ENCODE measurements at places on chromosomes 7 and 10. TPM values are rescaled to one million over a fixed set of nuclear protein-coding genes. Genes with fewer than 3 reads are reported as not detected.

The MGMT gene
- total RNA-seq: 18.2 TPM

The C7orf57 gene
- not detected for total RNA-seq

The NCF1 gene
- 2.7 TPM for total RNA-seq

The THSD7A gene
- total RNA-seq: 2.3 TPM

The FKBP6 gene
- total RNA-seq: not detected

The POU6F2 gene
- total RNA-seq: 1.3 TPM

The BCL7B gene
- 56.8 TPM for total RNA-seq

DNA sequence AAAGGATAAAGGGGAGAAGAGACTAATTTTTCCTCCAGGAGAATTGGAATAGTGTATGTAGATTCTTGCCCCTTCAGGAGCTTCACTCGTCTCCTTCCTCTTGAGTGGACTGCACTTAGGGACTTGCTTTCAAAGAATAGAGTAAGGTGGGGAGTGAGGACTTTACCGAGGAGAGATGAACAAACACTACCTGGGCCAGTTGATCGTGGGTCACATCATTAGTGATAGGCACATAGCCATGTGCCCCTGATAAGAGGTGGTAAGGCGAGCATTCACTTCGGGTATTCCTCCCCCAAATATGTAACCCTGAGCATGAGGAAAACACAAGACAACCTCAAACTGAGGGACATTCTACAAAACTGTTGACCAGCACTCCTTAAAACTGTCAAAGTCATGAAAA is 14.6 kb upstream of the KIFBP start:
- no peak for DNase-seq

- DNase-seq: no peak
These were observed 44.9 kb upstream of the MYL10 start for GRCh38 chr7:101673951-101674350.

GRCh38 chr10:6423413-6424170 is 156.5 kb downstream of the PRKCQ start:
- no peak for DNase-seq

DNA sequence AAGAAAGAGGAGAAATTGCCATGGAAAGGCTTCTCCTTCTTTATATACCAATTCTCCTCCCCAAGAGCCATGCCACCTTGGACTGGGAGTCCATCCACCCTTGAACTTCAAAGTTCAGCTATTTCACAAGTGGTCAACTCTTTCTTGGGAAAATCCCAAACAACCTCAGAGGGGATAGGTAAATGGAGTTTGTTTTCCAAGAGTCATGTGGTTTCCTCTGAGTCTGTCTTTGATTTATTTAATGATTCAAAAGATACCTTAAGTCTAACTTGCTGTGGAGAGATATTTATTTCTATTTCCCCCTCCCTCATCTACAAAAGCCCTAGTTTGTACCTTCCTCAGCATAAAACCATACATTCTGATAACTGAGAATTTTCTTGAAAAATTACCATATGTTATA is 758.6 kb upstream of the IGFBP3 start:
- no peak for DNase-seq

- no peak for DNase-seq
These were observed 66.2 kb downstream of the SH3PXD2A start for GRCh38 chr10:103789161-103789560.

- DNase-seq: peak; percentile 6
These were observed 45.9 kb upstream of the ANTXRL start for GRCh38 chr10:46240684-46241565.

- DNase-seq: no peak
These were observed 10.8 kb upstream of the SLC25A28 start for GRCh38 chr10:99630991-99631390.

GRCh38 chr7:32427769-32428291 is 62.4 kb downstream of the LSM5 start:
- DNase-seq: peak; percentile 65

- DNase-seq: no peak
These were observed 1025.6 kb upstream of the C7orf33 start for GRCh38 chr7:147564786-147565476.

DNA sequence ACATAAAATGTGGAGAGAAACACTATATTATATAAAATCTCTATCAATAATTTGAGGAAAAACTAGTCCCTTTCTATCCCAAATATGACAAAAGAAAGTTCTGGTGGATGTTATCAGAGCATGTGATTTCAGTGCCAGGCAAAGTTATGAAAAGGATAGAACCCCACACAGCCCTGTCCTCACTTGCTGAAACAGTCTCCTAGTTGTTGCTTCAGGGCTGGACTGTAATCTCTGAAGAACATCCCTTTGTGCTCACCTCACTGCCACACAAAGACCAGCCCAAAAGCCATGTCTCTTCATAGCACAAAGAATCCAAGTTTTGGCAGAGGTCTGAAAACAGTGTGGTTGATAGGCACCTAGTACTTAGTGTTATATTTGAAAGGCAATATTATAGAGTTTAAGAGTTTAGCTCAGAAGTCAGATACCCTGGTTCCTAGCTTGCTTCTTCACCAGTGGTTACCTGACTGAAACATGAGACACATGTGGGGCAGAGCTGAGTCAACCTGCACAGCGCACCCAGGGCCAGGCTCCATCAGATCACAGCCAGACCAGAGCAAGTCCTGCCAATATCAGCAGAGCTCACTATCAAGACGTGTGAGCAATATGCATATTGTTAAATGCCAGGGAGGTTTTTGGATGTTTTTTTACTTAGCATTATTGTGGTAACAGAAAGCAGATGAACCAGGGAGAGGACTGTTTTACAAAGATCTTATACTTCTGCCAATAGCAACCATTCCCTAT is 25.0 kb downstream of the CYP3A7 start:
- DNase-seq: no peak

DNA sequence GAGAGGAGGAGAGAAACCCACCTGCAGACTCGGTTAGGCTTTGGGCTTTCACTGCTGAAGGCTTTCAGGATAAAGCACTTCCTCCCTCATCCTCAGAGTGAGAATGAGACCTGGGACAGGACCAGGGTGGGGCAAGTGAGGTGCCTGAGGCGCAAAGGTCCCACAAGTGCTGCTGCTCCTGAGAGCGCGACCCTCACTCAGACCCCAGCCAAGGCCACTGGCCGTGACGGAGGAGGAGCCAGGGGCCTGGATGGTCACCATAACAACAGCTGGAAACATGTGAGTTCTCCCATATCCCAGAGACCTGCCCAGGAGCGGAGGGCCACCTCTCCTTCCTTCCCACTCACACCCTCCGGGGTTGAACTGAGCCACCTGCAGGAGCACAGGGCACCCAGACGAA is 46.9 kb upstream of the MKRN1 start:
- DNase-seq: no peak

- no peak for DNase-seq
These were observed 69.1 kb downstream of the MEST start for GRCh38 chr7:130560972-130561371.

DNA sequence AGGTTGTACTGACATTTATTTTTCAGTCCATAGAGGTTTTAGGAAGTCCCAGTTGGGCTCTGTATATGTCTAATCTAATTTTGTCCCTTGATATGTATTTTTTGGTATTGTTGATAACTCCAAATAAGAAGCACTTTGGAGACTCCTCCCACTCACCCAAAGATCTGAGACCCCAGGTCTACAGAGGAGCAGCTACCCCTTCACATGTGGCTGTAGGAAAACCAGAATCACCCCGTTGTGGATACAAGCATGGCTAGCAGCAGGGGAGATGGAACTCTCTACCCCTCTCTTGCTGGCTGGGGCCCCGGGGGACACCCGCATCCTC is 9.4 kb downstream of the HHEX start:
- no peak for DNase-seq

DNA sequence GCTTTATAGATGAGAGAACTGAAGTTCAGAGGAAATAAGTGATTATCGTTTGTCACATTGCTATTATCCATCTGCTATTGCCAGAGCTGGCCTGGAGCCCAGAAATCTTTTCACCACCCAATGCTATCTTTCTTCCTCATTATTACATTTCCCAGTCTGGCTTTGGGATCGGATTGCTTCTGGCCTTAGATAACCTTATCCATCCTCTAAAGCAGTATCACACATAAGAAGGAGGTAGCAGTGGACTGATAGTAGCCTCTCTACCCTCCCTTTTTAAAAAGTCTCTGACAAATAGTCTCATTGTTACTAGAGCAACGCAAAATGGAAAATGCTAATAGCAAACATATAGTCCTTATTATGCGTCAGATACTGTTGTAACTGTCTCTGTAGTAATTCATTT is 1.3 kb upstream of the CLDN12 start:
- peak; percentile 72 for DNase-seq

DNA sequence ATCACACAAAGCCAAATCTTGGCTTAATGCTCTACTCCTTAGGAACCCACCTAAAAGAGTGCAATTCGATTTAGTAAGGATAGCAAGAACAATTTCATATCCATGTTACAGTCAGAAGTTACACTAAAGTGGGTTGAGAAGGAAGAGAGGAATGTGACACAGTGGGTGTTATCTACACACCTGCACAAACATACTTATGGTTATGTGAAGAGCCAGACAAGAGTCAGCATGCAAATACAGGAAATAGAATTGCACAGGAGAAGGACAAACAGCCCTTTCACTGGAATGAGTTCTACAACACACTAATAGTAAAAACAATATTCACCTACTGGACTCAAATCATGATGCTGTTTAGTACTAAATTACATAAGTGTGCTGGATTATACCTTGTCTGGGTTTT is 262.8 kb downstream of the DGKB start:
- no peak for DNase-seq

DNA sequence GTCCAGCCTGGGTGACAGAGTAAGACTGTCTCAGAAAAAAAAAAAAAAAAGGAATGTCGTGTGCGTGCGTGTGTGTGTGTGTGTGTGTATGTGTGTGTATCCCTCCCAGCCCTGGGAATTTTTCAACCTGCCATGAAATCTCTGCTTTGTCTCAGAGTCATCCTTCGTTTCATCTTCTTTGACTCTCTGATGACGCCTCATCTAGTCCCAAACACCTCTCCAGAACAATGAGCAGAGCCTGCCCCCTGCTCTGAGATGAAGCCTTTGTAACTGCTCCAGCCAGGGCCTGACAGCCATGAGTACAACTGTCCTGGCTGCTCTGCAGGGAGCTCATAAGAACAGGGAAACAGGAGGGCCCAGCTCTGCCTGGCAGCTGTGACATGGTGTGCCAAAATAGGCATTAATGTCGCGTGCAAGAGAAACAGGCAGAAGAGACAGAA is 149.5 kb downstream of the FAM107B start:
- no peak for DNase-seq

DNA sequence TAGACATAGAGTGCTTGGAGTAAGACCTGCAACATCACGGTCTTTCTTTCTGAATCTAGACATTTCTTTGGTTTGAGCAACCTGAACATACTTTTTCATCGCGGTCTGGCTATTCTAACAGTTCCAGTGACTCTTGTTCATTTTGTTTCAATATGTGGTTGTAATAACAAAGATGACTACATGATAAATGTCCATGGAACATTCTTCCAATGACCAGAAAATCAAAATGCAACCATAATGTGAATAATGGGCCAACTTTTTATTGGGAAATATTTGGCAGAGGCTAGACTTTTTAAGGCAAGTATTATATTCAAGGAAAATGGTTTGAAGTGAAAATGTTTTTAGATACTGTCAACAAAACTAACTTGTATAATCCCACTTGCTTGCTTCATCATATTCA is 282.5 kb downstream of the INHBA start:
- DNase-seq: no peak

- DNase-seq: no peak
These were observed 24.6 kb upstream of the BHLHA15 start for GRCh38 chr7:98186452-98187137.
